Fibroblast of the aortic adventitia (primary cell): ENCODE measurements at places on chromosomes 6 and 20. TPM values are rescaled to one million over a fixed set of nuclear protein-coding genes. Genes with fewer than 3 reads are reported as not detected.

DNA sequence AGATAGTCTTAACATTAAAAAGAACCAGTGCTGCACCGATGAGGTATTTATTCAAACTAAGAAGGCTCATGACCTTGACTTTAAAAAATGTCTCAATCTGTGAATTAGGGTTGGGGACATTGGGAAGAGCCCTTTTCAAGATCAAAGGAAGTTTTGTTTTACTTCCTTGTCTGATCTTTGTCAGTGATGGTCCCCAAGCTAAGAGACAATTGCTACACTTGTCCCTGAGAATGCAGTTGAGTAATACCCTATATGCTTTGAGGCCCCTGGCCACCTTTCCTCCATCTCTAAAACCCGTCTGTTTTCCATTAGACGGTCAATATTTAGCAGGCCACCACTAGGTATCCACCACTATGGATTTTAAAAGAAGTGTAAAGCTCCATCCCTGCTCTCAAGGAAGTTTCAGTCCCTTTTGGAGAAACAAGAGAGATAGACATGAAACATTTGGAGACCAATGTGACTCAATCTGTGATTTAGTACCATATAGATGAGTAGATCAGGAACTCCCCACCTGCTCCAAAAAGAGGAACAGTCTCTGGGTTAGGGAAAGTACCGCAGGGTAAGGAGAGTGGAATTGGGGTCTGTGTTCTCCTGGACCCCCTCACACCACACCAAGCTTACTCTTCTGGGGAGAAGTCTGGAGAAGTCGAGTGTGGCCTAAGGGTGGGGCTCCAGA is 99.1 kb upstream of the ISM1 start:
- DNase-seq, result no peak

DNA sequence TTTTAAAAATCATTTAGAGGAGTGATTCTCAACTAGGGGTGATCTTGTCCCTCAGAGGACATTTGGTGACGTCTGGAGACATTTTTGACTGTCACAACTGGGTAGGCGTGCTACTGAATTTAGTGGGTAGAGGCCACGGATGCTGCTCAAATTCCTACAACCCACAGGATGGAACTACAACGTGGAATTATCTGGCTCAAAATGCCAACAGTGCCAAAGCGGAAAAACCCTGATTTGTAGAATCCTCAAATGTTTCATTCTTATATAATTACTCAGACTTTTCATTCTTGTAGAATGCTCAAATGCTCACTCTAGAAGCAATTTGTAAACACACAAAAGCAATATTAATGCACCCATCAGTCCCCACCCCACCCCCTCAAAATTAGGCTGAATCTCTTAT is 229.8 kb downstream of the ZMYND8 start:
- peak; percentile 66 for DNase-seq

- DNase-seq, result no peak
Observed at GRCh38 chr20:49521356-49521755, 38.9 kb upstream of the KCNB1 start.

- DNase-seq, result no peak
Observed at GRCh38 chr6:137006056-137006455, 38.7 kb downstream of the IL20RA start.

DNA sequence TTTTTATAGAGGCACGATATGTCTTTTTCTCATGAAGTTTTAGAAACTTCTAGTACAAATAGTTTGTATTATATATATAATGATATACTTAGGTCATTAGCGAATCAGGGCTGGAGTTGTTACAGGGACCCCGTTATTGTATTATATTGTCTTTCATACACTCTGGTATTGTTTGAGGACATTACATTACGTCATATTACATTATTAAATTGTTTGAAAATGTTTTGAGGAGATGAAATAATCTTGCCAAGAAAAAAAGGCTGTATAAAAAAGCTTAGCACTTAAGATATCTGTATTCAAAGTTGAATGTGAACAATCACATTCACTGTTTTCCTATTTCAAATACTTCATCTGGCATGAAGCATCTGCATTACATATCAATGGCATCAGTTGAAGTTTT is 239.6 kb upstream of the ASCC3 start:
- DNase-seq, result no peak

GRCh38 chr20:41398408-41398807 is 31.8 kb upstream of the EMILIN3 start:
- peak; percentile 63 for DNase-seq

GRCh38 chr6:151497905-151498304 is 4.1 kb downstream of the CCDC170 start:
- DNase-seq, result no peak

GRCh38 chr20:35883336-35883777 is 70.9 kb downstream of the SCAND1 start:
- no peak for DNase-seq

DNA sequence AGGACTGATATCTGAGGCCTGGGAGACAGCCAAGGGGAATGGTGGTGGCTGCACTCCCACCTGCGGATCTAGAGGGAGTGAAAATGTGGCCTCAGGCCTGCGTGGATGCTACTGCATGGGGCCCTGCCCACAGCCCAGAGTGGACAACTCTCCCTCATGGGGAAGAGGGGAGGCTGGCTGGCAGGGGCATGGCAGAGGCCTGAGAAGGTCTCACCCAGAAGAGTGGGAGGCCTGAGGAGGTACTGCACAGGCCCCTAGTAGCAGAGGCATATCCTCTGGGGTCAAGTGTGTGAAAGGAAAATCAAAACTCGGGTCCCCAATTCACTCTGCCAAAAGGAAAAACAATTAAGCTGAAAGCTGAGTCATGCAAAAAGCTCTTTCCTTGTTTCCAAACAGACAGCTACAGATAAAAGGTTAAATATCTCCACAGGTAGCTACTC is 158.2 kb downstream of the AKAP7 start:
- DNase-seq, result no peak

DNA sequence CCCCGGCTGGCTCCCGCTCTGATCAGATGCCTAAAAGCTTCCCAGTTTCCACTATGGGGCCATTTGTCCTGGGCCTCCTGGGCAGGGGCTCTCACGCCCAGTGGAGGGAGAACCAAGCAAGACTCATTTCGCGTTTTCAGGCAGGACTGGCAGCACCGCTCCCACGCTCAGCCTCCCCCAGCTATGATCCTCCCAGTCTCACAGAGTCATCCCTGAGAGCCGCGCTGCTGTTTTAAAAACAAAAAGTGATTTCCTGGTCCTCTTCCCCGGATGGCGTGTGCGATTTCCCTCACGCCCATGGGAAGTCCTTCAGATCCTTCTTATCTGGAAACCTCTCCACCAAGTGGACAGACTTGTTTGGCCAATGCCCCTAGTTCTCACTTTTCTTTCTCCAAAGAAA is at the start of gene ADGRF5:
Gene ADGRF5 (minus strand): TSS at position 208 of the 400 bp plus-strand sequence. CDS start 15,176 bp downstream, outside the sequence.
- no peak for DNase-seq

GSTA3 gene
- total RNA-seq, result not detected in 2 replicates

TMC2 gene
- total RNA-seq, result not detected in 2 replicates

IPCEF1 gene
- 0.54 and 1.3 TPM in 2 replicates for total RNA-seq
